ENCODE measurements at places on chromosomes 5 and 9.

DNA sequence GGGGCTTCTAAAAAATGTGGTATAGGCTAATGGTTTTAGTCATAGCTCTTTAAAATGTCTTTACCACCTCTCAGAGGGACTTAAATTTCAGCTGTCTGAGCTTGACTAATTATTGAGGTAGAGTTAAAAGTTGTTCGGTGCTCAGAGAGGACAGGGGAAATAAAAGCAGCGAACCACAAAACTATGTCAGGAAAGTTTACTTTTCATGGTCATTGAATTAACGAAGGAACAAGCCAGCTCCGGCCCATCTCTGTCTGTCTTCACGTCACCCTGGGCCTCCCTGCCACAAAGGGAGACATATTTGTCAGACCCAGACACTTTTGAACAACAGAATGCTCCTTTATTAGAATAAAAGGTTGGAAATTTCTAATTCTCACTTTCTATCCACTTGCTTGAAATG lies 98.8 kb upstream of the EFNA5 start:
- DNase-seq = no peak

- no peak for DNase-seq
These were observed 76.2 kb upstream of the NEURL1B start for GRCh38 chr5:172564883-172565282.

GRCh38 chr5:68299105-68299504 lies 83.5 kb downstream of the PIK3R1 start:
- no peak for DNase-seq

DNA sequence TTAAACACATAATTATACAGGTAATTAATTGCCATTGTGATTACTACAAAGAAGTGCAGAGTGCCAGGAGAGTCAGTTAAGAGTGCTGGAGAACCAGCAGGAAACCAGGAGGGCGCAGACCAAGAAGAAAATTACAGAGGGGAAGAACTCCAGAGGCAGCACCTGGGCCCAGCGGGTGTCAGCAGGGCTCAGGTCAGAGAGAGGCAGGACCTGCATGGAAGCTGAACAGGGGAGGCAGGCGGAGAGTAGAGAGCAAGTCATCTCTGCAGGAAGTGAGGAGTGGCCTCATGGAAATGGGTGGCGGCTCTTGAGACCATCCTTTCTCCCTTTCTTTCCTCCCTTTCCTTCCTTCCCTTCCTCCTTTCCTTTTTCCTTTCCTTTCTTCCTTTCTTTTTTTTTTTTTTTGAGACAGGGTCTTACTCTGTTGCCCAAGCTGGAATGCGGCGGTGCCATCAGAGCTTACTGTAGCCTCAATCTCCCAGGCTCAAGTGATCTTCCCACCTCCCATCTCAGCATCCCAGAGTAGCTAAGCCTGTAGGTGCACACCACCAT lies 4.0 kb upstream of the ZBTB34 start:
- no peak for DNase-seq

GRCh38 chr9:136017289-136018190 lies 56.4 kb upstream of the UBAC1 start:
- DNase-seq = no peak
